ENCODE measurements at places on chromosomes 5 and 9. TPM values are rescaled to one million over a fixed set of nuclear protein-coding genes. Genes with fewer than 3 reads are reported as not detected.
A peak's percentile ranks its signal among the peaks of the same experiment; 100 is the strongest.

- no peak overlapping the region for H3K27ac ChIP-seq
- H3K4me3 ChIP-seq: no peak overlapping the region
Observed at GRCh38 chr9:104788251-104788650, 24.3 kb downstream of the NIPSNAP3B start.

- H3K4me3 ChIP-seq: no peak overlapping the region
- no peaks in the 10 kb centered on the region for H3K36me3 ChIP-seq
- H3K4me1 ChIP-seq: no peaks in the 10 kb centered on the region
- no peaks in the 10 kb centered on the region for H3K27me3 ChIP-seq
Observed at GRCh38 chr9:109258481-109259302, 62.2 kb downstream of the EPB41L4B start.

GRCh38 chr5:31130676-31131075 is 62.8 kb upstream of the CDH6 start:
- H3K4me1 ChIP-seq: no peaks in the 10 kb centered on the region
- H3K27me3 ChIP-seq: no peaks in the 10 kb centered on the region
- H3K27ac ChIP-seq: no peak overlapping the region
- DNase-seq: no peak
- no peak overlapping the region for H3K4me3 ChIP-seq

DNA sequence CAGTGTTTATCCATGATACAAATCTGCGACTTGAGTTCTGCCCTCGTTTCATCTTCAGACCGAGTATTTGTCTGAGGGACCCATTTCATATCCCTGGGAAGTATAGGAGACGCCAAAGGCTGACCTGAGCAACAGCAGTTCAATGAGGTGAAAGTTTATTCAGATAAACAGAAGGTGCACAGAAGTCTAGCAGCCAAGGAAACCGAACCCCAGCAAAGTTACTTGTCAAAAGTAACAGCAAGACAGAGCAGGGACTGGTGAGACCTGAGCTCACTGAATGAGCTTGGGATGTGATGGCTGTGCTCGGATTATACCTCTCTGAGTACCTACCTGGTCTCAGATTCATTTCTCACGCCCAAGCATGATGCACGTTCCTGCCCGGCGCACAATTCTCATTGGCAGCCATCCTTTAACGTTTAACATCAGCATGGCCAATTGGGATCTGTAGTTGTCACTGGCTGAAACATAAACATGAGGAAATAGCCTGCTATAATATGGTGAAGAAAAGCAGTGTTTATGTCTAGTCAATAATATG is 599 bp downstream of the LYRM7 start:
- DNase-seq: no peak
- H3K27ac ChIP-seq: peak overlapping the region; percentile 80
- peak overlapping the region; percentile 79 for H3K4me3 ChIP-seq
- H3K27me3 ChIP-seq: no peaks in the 10 kb centered on the region
- no peaks in the 10 kb centered on the region for H3K36me3 ChIP-seq

- H3K4me3 ChIP-seq: no peak overlapping the region
- no peaks in the 10 kb centered on the region for H3K27me3 ChIP-seq
- peak; percentile 50 for DNase-seq
- no peaks in the 10 kb centered on the region for H3K4me1 ChIP-seq
- H3K36me3 ChIP-seq: no peaks in the 10 kb centered on the region
Observed at GRCh38 chr9:6354072-6354686, 26.0 kb downstream of the TPD52L3 start.

GRCh38 chr9:23050548-23050947 is 603.9 kb downstream of the DMRTA1 start:
- H3K4me1 ChIP-seq: no peaks in the 10 kb centered on the region
- H3K27me3 ChIP-seq: no peaks in the 10 kb centered on the region
- no peaks in the 10 kb centered on the region for H3K36me3 ChIP-seq
- H3K4me3 ChIP-seq: no peak overlapping the region
- H3K27ac ChIP-seq: no peak overlapping the region

DNA sequence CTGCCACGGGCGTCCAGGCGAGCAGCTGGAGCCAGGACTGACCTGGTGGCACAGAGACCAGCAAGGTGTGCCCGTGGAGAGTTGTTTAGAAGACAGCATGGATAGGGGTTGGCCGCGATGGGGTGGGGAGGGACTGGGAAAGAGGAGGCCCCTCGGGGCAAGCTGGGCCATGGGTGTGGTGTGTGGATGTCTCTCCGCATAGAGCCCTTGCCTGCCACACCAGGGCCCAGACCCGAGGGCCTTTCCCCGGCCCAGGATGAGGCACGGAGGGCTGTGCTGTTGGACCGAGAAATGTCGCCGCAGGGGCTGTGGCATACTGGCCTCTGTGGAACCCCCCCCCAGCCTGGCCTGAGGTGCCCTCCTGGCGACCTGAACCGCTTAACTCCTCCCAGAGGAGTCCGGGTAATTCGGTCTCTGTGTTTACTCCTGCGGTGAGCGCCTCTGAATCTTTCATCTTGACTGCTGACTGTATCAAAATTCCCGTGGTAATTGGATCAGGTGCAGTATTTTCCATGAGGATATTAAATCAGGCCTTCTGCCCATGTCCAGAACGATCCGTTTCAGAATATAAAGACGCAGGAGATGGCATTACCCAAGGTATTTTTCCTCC is 22.5 kb upstream of the LAMC3 start:
- H3K4me1 ChIP-seq: no peaks in the 10 kb centered on the region
- H3K27ac ChIP-seq: no peak overlapping the region
- H3K36me3 ChIP-seq: no peaks in the 10 kb centered on the region
- DNase-seq: no peak
- H3K4me3 ChIP-seq: no peak overlapping the region
- peaks cover 45% of the 10 kb centered on the region for H3K27me3 ChIP-seq

DNA sequence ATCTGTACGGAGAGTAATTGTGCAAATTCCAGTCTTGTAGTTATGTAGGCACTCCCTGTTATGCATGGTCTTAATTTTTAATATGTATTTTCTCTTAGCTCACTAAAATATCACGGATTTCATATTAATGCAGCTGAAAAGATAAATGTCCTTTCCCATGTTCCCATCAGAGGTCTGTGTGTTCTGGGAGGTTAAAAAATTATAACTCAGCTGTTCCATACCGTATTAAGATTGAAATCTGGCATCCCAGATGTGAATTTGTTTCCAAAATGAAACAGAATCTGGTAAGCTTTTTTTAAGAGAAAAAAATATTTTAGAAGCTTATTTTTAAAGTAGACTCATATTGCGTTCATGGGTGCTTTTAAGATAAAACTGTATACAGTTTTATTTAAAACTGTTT is 44.3 kb downstream of the SEMA6A start:
- no peaks in the 10 kb centered on the region for H3K36me3 ChIP-seq
- H3K4me3 ChIP-seq: no peak overlapping the region
- no peak overlapping the region for H3K27ac ChIP-seq
- H3K4me1 ChIP-seq: no peaks in the 10 kb centered on the region
- H3K27me3 ChIP-seq: no peaks in the 10 kb centered on the region
- no peak for DNase-seq

DNA sequence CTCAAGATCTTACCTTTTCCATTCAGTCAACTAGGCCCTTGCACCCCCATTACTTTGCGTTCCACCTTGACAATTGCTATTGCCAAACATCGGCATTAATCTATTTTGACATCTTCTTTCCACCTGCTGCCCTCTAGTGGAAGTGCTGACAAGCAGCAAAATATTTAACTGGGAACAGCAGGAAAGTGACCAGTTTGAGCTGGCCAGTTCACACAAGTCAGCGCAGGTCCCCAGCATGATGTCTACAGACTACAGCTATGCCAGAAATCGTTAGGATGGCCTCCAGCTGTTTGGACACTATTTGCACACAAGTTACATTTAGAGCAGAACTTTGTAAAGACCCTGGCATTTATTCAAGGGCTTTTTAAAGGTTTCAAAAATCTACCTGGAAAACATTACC is 160.1 kb downstream of the GHR start:
- no peak overlapping the region for H3K27ac ChIP-seq
- H3K36me3 ChIP-seq: no peaks in the 10 kb centered on the region
- no peak overlapping the region for H3K4me3 ChIP-seq
- DNase-seq: no peak

GRCh38 chr5:150261231-150261630 is 28.3 kb downstream of the CAMK2A start:
- DNase-seq: no peak
- no peaks in the 10 kb centered on the region for H3K4me1 ChIP-seq
- H3K4me3 ChIP-seq: no peak overlapping the region
- no peaks in the 10 kb centered on the region for H3K36me3 ChIP-seq

GRCh38 chr9:1327467-1327866 is 277.3 kb downstream of the DMRT2 start:
- no peaks in the 10 kb centered on the region for H3K27me3 ChIP-seq
- no peaks in the 10 kb centered on the region for H3K36me3 ChIP-seq
- H3K4me1 ChIP-seq: no peaks in the 10 kb centered on the region
- H3K27ac ChIP-seq: no peak overlapping the region
- no peak for DNase-seq

- H3K4me3 ChIP-seq: no peak overlapping the region
- no peaks in the 10 kb centered on the region for H3K4me1 ChIP-seq
- DNase-seq: no peak
Observed at GRCh38 chr5:176466245-176466871, 18.2 kb downstream of the FAF2 start.

DNA sequence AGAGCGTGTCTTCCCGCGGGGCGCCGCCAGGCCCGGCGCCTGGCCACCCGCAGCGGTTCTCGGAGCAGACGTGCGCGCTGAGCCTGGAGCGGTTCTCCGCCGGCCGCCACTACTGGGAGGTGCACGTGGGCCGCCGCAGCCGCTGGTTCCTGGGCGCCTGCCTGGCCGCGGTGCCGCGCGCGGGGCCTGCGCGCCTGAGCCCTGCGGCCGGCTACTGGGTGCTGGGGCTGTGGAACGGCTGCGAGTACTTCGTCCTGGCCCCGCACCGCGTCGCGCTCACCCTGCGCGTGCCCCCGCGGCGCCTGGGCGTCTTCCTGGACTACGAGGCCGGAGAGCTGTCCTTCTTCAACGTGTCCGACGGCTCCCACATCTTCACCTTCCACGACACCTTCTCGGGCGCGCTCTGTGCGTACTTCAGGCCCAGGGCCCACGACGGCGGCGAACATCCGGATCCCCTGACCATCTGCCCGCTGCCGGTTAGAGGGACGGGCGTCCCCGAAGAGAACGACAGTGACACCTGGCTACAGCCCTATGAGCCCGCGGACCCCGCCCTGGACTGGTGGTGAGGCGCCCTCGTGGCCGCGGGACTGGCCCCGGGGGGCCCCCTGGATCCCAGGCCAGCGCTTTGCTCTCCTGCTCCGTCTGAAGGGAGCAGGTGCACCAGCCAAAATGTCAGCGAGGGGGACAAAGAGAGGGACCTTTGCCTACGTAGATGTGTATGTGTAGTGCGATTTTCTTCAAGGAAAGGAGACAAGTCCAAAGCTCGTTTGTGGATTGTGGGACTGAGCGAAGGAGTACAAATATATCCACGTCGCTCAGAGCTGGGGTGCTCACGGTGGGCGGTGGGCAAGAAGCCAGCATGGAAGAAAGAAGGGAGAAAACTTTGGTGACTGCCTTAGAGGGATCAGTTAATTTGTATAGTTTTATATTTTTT is 19.5 kb downstream of the BTNL9 start:
- no peaks in the 10 kb centered on the region for H3K36me3 ChIP-seq
- DNase-seq: no peak
- H3K4me1 ChIP-seq: no peaks in the 10 kb centered on the region
- no peak overlapping the region for H3K27ac ChIP-seq
- H3K27me3 ChIP-seq: peaks cover 6% of the 10 kb centered on the region

DNA sequence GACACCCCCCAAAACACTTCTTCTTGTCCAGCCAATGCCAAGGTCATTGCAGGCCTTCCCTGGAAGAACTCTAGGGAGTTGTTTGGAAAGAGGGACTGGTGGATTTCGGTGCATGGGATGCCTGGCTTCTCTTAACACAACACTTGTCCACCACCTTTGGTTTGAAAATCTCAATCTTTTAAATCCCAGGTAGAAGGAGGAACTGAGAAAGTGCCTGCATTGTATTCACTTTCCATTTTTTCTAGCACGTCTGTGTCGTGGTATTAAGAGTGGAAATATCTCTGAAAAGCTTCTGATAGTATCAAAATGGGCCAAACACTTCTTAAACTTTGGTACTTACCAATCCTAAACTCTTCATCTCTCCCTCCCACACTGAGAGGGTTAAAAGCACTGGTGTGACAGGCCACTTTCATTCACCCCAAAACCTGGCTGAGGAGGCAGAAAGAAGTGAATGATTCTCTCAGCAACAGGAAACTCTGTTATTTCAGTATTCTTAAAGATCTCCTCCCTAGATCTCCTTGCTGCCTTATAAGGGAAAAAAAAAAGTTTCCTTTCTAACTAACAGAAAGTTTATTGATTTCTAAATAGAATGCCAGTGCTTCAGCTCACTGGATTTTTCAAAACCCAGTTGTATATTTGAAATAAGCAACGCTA is 3.9 kb upstream of the NFIB start:
- no peak for DNase-seq
- H3K4me1 ChIP-seq: peaks cover 5% of the 10 kb centered on the region
- no peaks in the 10 kb centered on the region for H3K36me3 ChIP-seq
- no peak overlapping the region for H3K4me3 ChIP-seq

DNA sequence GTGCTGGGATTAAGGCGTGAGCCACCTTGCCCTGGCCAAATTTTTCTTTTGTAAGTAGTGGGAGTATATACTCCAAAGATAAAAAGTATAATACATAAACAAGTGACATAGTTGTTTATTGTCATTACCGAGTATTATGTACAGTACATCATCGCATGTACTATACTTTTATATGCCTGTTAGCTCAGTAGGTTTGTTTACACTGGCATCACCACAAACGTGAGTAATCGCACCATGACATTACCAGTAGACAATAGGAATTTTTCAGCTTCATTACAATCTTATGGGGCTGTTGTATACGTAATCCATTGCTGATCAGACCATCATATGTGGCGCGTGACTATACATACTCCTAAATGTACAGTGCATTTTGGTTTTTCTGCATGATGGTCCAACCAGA is 9.8 kb downstream of the SECISBP2 start:
- H3K27ac ChIP-seq: no peak overlapping the region
- no peak for DNase-seq
- H3K4me1 ChIP-seq: peaks cover 12% of the 10 kb centered on the region
- no peaks in the 10 kb centered on the region for H3K27me3 ChIP-seq
- H3K36me3 ChIP-seq: peaks cover 44% of the 10 kb centered on the region

DNA sequence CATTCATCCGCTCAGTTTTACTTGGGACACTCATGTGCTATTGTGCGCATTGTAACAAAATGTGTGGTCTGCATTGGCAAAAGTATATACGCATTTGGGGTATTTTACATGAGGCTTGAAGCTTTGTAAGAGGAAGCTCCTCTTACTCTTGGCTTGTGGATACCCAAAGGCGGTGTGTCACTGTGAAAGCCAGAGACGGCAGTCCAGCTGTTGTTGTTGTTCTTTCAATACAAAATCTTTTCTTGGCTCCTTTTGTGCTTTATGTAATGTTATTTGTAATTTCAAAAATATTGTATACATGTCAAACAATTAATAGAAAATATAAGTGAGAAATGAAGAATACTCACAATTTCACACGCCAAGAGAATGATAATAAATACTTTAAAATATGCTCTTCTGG is 128.3 kb upstream of the MOCS2 start:
- no peak overlapping the region for H3K4me3 ChIP-seq
- H3K27ac ChIP-seq: no peak overlapping the region
- no peaks in the 10 kb centered on the region for H3K36me3 ChIP-seq
- no peaks in the 10 kb centered on the region for H3K4me1 ChIP-seq

FOXD1 gene
- 0.09 TPM for total RNA-seq

LHX3 gene
- not detected for total RNA-seq

ZFP37 gene
- total RNA-seq: 1.9 TPM

LCN15 gene
- not detected for total RNA-seq

TNC gene
- 1.2 TPM for total RNA-seq

ACSL6 gene
- 22.7 TPM for total RNA-seq

IFNK gene
- not detected for total RNA-seq

PPP1R26 gene
- 0.84 TPM for total RNA-seq

QRFP gene
- total RNA-seq: not detected

MAMDC2 gene
- not detected for total RNA-seq
